Hematopoietic multipotent progenitor cell treated with erythropoietin and hydrocortisone succinate and interleukin-3 and kit ligand, for 6 days (in vitro differentiated cells): ENCODE measurements at places on chromosomes 11 and 22.

GRCh38 chr11:124762624-124763155 lies 600 bp upstream of the ESAM start:
- no peak for DNase-seq

DNA sequence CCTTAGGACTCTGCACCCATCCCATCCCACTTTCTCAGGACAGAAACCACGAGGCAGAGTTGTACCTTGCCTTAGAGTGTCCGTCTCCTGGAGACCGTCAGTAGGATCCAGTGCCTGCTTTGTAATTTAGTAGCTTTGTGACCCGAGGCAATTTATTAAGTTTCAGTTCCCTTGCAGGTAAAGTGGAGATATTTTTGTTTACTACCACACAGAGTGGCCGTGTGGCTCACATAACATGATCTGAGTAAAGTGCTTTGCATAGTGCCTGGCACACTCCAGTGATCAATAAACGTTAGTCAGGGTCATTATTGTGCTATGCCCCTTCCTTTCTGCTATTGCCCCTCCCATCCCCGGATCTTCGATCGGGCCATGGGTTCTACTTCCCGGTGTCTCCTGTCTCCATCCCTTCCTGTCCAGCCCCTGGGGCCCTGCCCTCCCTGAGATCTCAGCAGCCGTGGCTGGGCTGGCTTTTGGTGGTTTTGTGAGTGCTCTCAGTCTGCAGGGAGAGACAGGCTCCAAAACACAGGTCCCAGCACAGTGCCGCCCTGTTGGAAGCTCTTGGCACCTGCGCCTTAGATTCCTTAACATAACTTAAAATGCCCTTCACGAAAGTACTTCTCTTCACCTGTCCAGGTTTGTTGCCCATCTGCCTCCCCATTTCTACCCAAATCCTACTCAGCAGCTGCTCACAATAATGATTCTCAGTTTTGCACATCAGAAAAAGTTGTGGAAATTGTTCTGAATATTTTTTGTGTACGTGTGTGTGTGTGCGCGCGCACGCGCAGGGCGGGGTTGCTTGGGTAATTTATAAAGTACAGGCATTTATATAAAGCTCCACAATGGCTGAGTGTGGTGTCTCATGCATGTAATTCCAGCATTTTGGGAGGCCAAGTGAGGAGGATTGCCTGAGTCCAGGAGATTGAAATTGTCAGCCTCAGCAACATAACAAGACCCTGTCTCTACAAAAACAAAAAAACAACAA lies 753.7 kb downstream of the NTM start:
- no peak for DNase-seq

DNA sequence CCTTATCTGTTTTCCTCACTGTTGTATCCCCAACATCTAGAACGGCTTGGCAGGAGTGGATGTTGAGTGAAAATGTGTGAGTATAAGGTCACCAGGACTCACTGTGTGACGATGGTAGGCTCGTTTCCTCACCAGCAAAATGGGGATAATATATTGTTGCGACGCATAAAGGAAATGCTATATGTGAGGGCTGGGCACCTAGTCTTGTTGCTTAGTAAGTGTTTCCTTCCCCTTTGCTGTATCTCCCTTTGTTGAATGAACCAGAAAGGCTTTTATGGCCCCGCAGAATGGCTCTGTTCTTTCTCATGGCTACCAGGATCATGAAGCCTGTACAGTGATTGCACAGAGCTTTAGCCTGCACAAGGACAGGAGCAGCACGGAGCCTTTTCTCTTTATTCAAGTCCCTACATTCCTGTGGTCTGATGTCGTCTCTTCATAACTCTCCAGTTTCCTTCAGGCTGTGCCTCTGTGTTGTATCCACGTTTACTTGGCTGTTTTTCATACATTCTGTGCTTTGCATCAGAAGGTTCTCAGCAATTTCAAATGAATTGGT lies 5.4 kb downstream of the TNRC6B start:
- peak; percentile 62 for DNase-seq

DNA sequence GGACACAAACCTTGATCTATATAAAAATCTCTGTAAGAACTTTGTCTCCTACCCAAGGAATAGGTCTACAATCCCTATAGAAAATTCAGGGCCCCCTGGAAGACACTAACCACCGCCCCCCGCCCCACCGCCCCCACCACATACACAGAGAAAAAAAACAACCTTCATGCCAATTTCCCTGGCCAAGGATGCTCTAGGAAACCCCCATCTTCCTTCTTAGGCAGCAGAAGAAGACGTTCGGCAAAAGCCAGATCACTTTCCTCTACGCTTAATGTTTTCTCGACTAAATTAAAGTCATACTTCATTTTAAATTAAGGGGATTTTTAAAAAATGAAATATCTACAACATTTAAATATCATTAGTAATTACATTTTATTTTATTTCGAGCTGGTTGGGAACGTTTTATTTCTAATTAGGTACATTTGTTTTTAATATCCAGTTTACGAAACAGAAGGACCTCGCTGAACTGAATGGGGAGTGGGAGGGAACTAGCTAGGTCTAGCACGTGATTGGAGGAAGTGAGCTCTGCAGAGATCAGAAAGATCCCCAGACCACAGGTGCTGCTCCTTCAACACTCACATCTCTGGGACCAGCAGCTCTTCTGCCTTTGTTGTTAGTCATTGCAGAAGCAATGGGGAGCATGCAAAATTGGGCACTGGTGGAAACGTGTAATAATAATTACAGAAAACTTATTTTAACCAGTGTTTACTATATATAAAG lies 472.3 kb downstream of the MN1 start:
- DNase-seq = no peak

DNA sequence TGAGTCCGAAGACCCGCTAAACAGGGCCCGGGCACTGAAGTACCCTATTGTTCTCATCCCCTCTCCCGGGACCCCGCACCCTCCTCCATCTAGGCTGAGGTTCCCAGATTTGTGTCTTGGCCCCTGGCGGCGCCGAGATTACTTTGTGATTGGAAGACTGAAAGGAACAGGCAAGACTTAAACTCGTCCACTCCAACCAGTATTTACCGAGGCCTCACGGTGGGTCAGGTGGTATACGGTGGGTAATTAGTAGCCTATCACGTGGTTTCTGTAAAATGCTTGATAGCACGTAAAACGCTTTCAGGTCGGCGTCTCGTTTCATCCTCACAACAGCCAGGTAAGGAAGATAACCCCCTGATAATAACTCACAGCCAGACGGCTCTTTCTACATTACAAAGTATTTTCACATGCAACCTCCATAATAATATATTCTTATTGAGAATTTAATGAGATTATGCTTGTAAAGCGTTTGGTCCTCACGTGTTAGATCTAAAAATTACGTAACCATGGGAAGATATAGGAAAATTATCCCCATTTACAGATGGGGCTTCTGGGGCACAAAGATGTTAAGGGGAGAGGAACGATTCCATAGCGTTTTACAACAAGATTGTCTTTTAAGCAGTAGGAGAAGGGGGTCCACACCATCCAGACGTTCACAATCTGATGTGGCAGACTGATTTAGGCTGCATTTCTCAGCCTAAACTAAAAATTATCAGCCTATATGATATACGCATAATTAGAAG lies 642 bp upstream of the PIK3C2A start:
- DNase-seq = peak; percentile 78

DNA sequence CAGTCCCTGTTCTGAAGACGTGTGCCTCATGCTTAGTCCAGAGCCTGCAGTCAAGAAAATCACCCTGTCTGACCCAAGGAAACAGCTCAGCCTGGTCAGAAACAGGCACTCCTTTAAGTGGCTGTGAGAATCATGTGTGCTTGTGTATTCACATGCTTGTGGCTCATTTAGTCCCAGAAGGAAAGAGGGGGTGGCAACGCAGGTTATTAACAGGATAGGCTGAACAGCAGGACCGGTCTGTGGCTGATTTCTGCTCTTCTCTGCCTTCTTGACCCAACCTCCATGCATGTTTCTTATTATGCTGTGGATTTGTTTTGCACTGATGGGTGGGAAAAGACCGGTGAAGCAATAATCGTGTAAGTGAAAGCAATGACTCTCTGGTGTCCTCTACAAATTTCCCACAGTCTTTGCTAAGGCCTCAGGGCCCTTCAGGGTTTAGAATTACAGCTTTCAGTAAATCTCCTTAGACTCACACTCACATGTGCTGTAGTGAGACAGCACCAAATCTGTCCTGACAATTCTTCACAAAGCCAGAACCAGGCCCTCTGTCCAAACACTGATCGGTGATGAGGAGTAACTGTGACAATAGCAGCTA lies 288.1 kb downstream of the ETS1 start:
- no peak for DNase-seq

GRCh38 chr11:108624196-108624925 lies 30.8 kb upstream of the EXPH5 start:
- DNase-seq = no peak

DNA sequence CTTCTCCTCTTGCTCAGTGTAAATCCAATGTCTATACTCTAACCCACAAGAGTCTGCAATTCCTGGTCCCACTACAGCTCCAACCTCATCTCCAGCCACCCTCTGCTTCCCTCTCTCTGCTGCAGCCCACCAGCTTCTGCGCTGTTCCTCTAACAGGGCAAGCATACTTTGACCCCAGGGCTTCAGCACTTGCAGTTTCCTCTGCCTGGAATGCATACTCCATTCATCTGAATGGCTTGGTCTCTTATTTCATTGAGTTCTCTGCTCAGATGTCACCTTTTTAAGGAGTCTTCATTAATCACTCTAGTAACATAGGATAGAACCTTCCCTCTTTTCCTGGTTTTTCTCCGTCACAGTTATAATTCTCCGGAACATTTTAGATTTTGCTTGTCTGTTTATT lies 141.6 kb downstream of the BUD13 start:
- DNase-seq = no peak
